ENCODE measurements at places on chromosomes 6 and 20. TPM values are rescaled to one million over a fixed set of nuclear protein-coding genes. Genes with fewer than 3 reads are reported as not detected.

The RAB23 gene
- total RNA-seq = 8.7 TPM

The MICB gene
- total RNA-seq = 0.41 TPM

The GPLD1 gene
- total RNA-seq = 1.2 TPM

GRCh38 chr6:73234733-73235132 is 9.4 kb upstream of the KHDC1L start:
- no peak for DNase-seq

GRCh38 chr6:144955859-144956258 is 670.7 kb downstream of the UTRN start:
- no peak for DNase-seq

Data from gastrocnemius medialis (tissue), 4 donors.